AG04450 (cell line): ENCODE measurements at places on chromosomes 6 and 20.

DNA sequence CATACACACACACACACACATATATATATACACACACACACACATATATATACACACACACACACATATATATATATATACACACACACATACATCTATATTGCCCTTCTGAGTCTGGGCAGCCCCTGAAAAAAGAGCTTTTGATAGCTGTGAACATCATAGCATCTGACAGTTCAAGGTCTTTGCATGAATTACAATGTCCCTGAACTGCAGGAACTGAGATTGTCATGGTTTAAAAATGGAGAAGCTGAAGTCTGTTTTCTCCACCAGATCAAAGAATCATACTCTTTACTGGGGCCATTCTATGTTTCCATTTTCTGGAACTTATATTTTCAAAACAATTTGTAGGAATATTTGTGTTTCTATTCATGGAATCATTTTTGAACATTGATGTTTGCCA is 189.8 kb downstream of the ZDHHC14 start:
- DNase-seq: no peak

DNA sequence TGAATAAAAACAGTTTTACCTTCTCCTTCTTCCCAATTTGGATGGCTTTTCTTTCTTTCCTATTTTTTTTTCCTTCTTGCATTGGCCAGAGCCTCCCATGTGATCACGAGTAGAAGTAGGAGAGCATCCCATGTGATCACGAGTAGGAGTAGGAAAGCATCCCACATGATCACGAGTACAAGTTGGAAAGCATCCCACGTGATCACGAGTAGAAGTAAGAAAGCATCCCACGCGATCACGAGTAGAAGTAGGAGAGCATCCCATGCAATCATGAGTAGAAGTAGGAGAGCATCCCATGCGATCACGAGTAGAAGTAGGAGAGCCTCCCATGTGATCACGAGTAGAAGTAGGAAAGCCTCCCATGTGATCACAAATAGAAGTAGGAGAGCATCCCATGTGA is 218.6 kb downstream of the DLL1 start:
- no peak for DNase-seq

DNA sequence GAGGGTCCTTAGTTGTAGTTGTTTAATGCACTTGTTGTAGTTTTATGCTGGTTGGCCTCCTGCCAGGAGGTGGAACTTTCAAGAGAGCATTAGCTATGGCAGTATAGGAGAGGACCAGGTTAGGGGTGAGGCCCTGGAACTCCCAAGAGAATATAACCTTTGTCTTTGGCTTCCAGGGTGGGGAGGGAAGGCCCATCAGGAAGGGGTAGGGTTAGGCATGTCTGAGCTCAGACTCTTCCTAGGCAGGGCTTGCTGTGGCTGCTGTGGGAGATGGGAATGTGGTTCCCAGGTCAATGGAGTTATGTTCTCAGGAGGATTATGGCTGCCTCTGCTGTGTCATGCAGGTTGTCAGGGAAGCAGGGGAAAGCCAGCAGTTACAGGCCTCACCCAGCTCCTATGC is 20.0 kb upstream of the GABRR1 start:
- DNase-seq: no peak

DNA sequence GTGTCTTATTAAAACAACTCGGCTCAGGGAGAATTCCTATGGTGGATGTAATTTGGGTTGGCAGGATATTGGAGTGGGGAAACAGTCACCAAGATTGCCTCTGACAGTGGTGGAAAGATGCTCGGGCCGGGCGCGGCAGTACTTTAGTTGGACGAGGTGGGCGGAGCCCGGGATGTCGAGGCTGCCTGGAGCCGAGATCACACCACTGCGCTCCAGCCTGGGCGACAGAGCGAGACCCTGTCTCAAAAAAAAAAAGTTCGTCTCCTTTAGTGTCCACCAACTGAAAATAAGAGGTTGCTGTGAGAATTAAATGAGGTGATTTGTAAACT is 621 bp downstream of the NOL7 start:
- DNase-seq: no peak

DNA sequence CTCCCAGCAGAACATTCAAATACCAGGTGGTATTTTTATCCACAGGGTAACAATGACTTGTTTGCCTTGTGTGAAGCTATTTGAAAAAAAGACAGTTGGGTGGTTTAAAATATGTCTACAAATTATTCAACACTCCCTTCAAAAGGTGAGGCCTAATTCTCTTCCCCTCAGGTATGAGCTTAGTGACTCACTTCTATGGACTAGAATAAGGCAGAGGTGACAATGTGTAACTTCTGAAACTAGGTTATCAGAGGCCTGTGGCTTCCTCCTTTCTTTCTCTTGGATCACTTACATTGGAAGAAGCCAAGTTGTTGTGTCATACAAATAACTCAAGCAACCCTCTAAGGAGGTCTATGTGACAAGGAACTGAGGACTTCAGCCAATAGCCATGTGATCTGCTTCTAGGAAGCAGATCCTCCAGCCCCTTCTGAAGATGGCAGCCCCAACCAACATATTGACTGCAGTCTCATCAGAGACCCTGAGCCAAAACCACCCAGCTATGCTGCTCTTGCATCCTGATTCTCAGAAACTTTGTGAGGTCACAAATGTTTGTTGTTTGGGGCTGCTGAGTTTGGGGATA is 102.6 kb downstream of the SNAP25 start:
- DNase-seq: no peak

DNA sequence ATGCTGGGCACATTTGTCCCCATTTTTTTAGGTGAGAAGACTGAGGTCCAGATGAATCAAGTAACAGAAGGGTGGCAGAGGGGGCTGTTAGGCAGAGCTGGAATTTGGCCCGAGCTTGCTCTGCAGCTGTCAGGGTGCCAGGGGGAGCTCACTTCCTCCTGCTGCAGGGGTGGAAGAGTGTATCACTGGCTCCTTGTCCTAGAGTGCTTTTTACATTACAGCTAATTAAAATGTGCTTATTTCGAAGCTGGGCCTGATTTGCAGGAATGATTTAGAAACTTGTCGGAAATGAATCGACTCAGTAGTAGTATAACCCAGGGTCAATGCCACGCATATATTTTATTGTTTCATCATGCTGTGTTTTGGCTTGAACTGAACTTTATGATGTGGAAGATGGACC is 11.1 kb downstream of the TOX2 start:
- no peak for DNase-seq

- DNase-seq: no peak
These were observed 89.3 kb downstream of the MRPL14 start for GRCh38 chr6:44037847-44038542.

GRCh38 chr6:32975886-32976285 is 7.5 kb downstream of the BRD2 start:
- no peak for DNase-seq

DNA sequence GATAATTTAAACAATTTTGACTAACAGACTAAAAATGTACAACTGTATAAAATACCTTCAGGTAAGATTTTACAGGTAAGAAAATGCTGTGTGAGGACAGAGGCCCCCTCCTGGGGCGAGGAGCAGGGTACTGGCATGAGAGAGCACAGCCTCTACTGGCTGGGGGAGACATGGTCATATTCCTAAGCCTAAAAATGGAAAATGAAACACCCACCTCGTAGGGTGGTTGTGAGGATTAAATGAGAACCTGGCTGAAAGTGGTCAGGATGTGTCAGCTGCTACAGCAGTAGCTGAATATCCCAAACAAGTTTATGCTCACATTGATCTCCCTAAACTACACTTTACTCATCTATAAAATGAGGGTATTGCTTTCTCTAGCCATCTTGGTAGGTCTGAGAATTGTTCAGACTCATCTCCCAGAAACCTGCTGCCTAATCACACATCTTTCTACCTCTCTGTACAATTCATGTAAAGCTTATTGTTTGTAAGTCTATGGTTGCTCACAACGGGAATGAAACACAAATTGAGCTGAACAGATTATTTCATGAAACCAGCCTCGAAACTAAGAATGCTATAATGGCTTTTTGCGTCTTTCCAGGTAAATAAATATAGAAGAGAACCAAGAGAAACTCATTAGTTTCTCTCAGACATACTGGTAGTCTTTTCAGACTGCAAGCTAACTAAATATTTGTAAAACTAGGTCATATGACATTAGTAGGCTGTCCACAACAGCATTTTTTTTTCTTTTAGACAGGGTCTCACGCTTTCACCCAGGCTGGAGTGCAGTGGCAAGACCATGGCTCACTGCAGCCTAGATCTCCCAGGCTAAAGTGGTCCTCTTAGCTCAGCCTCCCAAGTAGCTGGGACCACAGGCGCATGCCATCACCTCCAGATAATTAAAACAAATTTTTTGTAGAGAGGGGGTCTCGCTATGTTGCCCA is 69.6 kb downstream of the POPDC3 start:
- no peak for DNase-seq

GRCh38 chr6:23036406-23036983 is 467.1 kb downstream of the HDGFL1 start:
- no peak for DNase-seq

GRCh38 chr20:8115436-8115835 is 16.6 kb upstream of the PLCB1 start:
- DNase-seq: no peak

GRCh38 chr20:18796282-18796833 is 17.2 kb upstream of the SCP2D1 start:
- DNase-seq: no peak

DNA sequence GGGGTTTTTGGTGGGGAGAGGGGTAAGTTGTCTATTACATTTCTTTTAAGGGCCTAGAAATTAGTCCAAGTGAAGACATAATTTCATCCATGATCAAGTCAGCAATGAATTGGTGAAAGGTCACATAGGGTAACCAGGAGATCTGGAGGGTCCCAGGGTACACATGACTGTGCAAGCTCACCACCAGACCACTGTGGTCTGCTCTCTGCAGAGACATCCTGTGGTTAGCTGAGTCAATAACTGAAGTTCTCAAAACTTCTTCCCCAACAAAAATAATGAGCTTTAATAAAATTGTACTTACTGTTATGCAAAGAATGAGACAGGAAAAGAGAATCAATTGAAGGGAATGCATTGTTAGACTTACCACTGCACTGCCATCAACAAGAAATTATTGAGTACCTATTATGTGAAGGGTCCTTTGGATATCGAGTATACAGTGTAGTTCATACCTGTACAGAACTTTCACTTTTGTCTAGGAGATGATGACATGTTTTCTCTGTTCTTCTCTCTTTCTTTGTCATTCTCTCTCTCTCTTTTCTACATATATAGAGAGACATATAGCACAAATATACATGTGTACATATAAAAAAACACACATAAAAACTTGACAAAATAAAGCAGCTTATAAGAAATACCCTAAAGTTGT is 209.8 kb downstream of the GJA1 start:
- DNase-seq: no peak

DNA sequence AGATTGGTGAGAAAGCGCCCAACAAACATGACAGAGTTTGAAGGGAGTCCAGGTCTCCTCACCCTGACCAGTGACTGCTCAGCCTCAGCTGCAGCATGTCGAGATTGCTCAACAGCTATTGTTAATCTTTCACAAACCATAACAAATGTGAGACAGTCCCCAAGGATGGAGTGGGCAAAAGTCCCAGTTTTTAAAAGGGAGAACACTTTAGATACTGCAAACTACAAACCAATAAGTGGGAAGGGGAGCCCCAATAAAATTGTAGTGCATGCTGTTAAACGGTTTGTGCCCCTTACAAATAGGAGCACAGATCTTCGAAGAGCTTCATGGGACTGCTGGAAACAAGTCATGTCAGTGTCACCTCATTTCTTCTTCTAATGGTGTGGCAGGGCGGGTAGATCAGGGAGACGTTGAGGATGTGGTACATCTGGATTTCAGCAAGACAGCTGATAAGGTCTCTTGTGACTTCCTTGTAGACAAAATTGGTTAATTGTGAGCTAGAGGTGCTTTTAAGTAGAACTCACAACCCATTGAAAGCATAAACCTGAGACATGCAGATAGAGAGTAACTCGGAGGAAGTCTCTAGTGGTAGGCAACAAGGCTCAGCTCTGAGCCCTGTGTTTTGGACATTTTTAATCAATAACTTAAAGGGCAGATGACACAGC is 134.0 kb upstream of the ARMC2 start:
- no peak for DNase-seq

GRCh38 chr6:135018941-135019340 is 35.7 kb downstream of the HBS1L start:
- no peak for DNase-seq

DNA sequence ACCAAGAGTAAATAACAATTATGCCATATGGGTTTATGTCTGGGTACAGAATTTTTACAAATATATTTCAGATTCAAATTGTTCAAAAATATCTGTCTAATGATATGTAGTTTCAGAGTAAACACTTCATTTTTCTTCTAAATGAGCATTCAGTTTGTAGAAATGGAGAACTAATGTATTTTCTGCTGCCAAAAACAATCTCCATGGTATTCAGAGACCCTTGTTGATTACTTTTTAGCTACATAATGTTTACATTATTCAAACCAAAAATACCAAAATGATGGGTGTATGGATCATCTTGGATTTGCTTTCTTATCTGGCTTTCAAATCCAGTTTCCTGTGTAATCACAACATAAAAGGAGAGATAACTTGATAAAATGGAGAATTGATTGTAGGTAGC is 576.0 kb upstream of the CDH4 start:
- DNase-seq: no peak

- peak; percentile 94 for DNase-seq
These were observed 3.5 kb upstream of the PRIM2 start for GRCh38 chr6:57313711-57314471.

- no peak for DNase-seq
These were observed 32.4 kb downstream of the RNF217 start for GRCh38 chr6:124994648-124995047.

DNA sequence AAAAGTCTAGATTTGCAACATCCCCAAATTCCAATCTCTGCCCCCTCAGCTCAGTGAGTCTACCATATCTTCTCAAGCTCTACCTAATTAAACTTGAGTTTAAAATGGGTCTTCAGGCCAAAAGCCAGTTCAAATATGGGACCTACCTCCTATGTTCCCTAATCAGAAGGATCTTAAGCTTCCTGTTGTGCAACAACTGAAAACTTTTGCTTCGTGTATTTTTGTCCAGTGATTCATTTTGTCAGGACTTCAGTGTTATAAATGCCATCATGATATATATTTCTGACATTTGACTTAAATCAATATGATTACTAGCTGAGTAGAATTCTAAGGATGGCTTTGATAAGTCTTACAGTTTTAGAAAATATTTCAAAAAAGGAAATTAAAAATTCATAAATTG is 622.6 kb upstream of the PTCHD4 start:
- no peak for DNase-seq

DNA sequence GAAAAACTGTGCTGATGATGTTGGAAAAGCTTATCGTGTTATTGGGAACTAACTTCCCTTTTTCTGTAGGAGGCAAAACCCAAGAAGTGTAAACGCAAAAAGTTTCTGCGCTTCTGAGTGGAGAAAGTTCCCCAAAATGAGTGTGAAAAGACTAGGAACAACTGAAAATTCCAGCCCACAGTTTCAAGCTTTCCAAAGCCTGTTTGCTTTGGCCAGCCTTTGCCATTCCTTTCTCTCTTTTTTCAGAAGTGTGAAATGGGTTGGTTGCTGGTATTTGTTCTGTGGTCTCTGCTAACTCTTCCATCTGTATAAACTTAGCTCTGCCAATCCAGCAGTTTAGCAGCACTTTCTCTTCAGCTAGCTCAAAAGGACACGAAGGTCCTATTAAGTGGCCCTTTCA is 491.3 kb downstream of the MAFB start:
- no peak for DNase-seq
